Stimulated activated CD8-positive, alpha-beta memory T cell treated with anti-CD3 and anti-CD28 coated beads, Interleukin-4, amount 100 ng/mL, for 1 hour (primary cell): ENCODE measurements at places on chromosomes 13 and 19.

- DNase-seq = no peak
Measured at GRCh38 chr19:5172859-5173630, 167.6 kb downstream of the PTPRS start.

DNA sequence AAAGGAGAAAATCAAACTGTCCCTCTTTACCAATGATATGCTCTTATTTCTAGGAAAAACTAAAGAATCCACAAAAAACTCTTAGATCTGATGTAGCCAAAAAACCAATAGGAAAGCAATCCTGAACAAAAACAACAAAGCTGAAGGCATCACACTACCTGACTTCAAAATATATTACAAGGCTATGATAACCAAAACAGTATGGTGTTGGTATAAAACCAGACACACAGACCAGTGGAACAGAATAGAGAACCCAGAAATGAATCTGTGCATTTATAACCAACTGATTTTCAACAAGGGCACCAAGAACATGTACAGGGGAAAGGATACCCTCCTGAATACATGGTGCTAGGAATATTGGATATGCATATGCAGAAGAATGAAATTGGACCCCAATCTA is 9.7 kb upstream of the ZNF546 start:
- no peak for DNase-seq

DNA sequence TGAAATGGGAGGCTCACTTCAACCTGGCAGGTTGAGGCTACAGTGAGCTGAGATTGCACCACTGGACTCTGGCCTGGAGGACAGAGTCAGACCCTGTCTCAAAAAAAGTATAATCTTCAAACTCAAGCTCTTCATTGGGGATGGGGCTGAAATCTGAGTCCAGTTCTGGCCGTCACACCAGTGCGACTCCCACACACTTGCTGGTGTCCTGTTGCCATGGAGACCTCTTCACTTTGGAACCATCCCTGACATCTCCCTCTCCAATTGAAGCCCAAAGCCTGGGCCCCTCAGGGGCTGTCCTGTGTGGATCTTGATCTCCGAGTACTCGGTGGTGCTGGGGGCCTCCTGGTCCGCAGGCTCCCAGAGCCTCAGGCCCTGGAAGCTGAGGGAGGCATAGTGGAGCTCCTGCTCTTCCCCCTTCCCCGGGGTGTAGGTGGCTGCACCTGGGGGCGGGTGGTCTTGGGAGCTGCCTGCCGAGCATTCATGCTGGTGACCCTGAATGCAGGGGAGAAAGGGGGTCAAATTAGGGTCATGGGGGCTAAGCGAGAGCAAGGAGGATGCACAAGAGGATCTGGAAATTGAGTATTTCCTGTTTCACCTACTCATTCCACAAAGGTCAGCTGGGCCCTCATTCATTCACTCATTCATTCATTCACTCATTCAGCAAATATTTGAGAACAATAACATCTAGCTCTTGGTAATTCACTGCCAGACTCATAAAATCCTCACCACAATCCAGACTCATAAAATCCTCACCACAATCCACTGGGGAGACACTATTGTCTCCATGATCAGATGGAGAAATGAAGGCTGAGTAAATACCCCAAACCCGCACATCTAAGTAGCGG is 11.0 kb downstream of the SIGLEC11 start:
- DNase-seq = no peak

DNA sequence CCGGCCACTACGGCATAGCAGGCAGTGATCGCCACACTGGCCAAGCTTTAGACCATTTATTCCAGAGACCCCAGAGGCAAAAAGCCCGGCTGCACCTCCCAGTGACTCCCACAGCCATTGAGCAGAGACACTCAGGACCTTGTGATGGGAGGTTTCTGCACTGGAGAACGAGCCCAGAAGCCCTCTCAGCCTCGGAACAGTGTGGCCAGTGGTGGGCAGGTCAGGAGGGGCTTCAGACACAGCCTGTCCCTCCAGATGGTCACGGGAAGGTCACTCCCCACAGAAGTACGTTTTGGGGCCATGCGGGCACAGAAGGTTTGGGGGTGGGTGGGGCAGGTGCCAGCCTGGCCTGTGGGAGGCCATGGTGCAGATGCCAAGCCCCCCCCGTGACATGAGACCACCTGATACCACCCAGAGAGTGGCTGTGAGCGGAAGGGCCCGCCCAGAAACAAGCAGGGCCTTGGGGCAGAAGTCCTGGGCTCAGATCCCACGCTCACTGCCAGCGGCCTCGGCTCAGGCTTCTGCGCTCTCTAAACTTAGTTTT is 599 bp upstream of the F10 start:
- no peak for DNase-seq

GRCh38 chr19:16473875-16474392 is 2.2 kb upstream of the EPS15L1 start:
- no peak for DNase-seq

- no peak for DNase-seq
Measured at GRCh38 chr19:12295191-12295590, 508 bp upstream of the ZNF44 start.

GRCh38 chr19:32483574-32483973 is 78.0 kb downstream of the DPY19L3 start:
- DNase-seq = no peak

- DNase-seq = no peak
Measured at GRCh38 chr19:29454109-29454508, 71.7 kb upstream of the VSTM2B start.

DNA sequence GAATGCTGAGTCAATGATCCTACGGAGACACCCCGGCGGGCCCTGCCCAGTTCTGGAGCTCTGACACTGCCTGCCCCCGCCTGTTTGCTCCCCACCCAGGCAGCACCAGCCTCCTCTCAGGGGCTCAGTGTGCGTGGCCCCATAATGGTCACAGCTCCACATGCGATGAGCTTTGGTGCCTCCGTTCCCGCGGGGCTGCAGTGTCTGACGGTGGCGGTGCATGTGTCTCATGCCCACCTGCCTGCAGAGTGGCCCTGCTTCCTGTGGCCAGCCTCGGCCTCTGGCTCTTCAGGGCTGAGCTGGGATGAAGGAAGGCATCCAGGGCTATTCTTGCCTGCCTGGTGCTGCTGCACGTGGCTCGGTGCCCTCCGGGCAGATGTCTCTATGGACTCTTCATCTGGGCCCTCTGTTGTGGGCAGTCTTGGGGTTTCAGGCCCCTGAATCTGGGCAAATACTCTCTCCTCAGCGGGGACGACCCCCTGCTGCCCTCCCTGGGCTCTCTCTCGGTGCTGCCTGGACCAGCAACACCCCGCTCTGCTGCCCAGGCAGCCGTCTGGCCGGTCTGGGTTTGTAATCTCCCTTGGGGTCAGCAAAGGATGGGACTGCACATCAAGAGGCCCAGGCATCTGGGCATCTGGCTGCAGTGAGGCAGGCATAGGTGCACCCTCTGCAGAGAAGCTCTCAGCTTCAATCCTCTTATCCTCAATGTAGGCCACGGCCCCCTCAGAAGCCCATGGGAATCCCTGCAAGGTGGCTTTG is 19.3 kb upstream of the TMEM255B start:
- no peak for DNase-seq

- no peak for DNase-seq
Measured at GRCh38 chr13:83839146-83839545, 43.1 kb downstream of the SLITRK1 start.

DNA sequence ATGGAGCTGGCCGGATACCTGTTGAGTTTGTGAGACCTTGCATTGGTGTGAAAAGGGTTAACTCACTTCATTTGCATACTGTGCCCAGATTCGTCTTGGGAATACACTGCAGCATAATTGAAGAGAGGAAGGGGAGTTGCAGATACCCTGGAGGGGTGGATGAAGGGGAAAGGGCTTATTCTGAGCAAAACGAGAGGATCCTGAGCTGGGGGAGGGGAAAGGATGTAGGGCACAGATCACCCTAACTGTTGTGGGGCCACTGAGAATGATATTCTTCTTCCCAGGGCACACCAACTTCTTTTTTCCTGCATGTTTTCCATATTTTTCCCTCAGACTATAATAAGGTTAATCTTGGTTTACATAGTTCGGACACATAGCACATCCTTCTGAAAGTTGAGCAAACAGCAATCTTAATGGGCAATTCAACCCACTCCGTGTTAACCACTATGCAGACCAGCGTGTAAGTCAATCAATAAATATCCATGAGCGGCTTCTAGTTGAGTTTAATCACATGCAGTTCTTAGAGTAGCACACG is 11.7 kb upstream of the PTPRS start:
- DNase-seq = no peak

DNA sequence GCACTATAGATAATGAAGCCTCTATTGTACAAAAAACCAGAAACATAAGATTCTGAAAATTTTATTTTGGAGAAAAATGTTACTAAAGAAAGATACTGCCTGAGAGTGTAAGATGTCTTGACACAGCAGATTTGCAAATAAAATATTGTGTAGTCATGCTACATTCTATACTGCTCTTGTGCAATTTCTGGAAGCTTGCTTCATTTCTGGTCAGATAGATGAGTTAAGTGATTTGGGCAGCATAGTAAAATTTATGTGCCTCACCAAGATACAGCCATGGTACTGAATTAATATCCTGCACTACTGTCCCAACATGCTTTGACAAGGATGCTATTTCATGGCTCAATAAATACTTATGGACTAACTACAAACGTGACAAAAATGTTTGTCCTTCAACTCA is 55.1 kb upstream of the STARD13 start:
- DNase-seq = no peak

DNA sequence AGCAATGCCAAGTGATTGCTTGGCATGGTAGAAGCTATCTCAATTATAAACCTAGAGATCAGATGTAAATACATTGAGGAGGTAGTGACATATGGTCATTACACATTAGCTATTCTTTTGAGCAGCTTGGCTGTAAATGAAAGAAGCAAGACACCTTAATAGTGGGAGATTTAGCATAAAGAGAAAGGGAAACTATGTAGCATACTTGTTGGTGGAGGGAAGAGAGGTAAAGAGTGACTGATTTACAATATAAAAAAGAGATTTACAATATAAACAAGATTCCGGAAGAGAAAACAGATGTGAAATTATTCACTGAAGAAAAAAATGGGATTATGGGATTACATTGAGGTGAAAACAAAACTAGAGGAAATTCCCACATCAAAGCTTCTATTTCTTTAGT is 2009.6 kb downstream of the OLFM4 start:
- no peak for DNase-seq

DNA sequence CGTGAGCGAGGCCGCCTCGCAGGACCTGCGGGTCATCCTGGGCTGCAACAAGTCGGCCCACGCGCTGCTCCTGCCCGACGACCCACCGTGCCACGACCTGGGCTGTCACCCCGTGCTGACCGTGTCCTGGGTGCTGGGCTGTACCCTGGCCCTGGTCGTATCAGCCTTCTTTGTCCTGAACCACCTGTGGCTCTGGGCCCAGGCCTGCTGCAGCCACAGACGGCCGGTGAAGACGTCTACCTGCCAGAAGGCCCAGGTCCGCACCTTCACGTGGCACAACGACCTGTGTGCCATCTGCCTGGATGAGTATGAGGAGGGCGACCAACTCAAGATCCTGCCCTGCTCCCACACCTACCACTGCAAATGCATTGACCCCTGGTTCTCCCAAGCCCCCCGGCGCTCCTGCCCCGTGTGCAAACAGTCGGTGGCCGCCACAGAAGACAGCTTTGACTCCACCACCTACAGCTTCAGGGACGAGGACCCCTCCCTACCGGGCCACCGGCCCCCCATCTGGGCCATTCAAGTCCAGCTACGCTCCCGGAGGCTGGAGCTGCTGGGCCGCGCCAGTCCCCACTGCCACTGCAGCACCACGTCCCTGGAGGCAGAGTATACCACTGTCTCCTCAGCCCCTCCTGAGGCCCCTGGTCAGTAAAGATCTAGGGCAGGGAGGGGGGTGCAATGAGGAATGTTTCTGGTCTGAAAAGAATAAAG is 1.1 kb downstream of the ZNRF4 start:
- DNase-seq = no peak

DNA sequence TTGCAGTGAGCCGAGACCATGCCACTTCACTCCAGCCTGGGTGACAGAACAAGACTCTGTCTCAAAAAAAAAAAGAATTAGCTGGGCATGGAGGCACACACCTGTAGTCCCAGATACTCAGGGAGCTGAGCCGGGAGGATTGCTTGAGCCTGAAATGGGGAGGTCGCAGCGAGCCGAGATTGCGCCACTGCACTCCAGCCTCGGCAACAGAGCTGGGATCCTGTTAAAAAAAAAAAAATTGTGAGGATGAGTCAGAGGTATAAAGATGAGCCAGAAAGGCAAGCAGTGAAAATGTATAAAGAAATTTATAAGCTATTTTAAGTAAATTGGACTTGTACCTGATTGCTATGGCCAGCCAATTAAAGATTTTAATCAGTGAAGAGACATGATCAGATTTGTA is 21.1 kb downstream of the KBTBD6 start:
- no peak for DNase-seq

- no peak for DNase-seq
Measured at GRCh38 chr13:33744589-33745369, 73.2 kb upstream of the RFC3 start.
